Muscle of arm (tissue), 14 donors: ENCODE measurements at places on chromosomes 2 and 18. TPM values are rescaled to one million over a fixed set of nuclear protein-coding genes. Genes with fewer than 3 reads are reported as not detected.

- DNase-seq, result no peak
These were observed 357.1 kb downstream of the NRXN1 start for GRCh38 chr2:50674876-50675275.

- DNase-seq, result no peak
These were observed 1212.1 kb upstream of the ACVR2A start for GRCh38 chr2:146632707-146633106.

DNA sequence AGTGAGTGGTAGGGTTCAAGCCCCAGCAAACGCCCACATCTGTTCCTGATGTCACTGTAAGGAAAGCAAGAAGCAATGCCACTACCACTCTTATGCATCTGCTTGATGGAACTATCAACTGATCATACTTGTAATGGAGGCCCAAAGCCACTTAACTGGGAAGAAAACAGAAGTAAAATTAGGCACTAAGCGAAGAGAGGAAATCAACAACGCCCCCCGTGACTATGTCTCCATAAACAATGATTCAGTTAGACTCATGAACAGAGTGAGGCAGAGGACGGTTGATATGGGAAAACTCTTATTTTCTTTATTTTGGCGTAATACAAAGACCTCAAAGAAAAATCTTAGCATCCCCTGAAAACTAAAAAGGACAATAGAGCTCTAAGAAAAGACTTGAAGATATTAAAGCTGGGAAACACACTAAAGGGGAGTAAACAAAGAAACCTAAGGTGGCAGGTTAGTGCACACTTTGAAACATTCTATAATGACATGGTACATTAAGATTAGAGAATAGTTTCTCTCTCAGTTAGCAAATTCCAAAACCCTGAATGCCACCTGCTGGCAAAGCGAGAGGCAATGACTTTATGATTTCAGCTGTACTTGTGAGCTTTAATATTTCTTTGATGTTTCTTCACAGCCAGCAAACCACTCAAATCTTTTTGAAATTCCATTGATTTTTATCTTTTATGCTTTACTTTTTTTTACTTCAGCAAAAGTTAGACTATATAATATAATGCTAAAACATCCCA is 86.5 kb downstream of the LRP2 start:
- no peak for DNase-seq

DNA sequence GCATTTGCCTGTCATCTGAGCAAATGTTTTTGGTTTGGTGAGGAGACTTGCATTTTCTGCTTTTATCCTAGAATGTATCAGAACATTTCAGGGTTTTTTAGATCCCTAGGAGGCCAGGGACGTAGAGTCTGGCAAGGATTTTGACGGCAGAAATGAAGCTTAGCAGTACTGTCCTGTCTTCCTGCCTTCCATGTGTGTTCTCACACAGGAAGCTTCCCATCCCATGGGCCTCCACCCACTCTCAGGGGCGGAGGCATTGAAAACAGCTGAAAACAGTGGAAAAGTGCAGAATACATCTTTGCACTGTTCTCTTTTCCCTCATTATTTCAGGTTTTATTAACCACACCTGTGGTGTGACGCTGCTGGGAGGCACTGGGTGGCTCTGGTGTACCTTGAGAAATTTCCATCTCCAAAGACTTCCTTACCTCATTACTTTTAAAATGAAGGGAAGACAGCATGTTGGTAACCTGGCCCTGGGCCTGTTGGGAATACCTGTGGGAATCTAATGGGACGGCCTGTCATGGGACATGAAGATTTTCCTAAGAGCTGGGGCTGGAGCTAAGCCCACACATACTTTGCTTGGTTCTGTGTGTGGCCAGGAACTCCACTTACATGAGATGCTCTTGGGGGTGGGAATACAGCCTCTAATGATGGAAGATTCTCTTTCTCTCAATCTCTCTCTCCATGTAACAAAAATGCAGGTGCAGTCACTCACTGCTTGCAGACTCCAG is 20.5 kb downstream of the PCARE start:
- no peak for DNase-seq

- DNase-seq, result no peak
These were observed 121.3 kb upstream of the NRXN1 start for GRCh38 chr2:51153236-51153635.

DNA sequence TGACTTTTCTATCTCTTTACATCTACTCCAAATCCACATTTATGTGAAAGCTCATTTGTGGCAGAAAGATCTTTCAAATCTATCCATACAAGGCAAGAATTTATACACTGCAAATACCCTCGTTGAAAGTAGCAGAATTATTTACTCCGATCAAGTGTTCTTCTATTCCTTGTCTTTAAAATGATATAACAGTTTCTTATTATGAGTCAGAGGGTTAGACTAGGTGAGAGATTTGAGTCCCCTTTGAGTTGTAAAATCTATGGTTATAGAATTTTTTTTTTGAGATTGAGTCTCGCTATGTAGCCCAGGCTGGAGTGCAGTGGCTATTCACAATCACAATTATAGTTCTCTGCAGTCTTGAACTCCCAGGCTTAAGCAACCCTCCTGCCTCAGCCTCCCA is 5.6 kb upstream of the GREB1 start:
- DNase-seq, result no peak

DNA sequence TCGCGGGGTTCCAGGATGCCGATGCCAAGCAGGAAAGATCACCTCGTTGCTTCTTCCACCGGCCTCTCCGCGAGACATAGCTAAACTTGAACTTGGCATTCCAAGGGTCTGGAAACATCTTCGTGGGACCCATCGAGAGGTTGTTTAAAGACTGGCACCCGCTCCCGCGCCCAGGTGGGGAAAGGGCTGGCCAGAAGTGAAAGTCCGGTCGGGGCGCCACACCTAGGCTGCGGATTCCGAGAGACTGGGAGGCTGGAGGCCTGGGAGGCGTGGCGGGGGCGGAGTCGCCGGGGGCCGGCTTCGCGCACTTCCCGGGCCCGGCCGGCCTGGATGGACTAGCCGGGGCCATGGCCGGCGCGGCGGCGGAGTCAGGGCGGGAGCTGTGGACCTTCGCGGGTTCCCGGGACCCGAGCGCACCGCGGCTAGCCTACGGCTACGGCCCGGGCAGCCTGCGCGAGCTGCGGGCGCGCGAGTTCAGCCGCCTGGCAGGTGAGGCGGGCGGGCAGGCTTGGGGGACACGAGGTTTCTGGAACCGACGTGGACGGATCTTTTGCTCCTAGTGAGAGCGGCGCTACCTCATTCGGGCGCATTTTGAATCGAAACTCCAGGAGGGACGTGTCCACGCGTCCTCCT is at the start of gene MOCOS:
MOCOS (plus strand) TSS at position 305 of the 633 bp plus-strand sequence; CDS start at position 348, 43 bp downstream.
- DNase-seq, result peak; percentile 53

- DNase-seq, result no peak
These were observed 75.8 kb downstream of the ACTR3 start for GRCh38 chr2:113965644-113966043.

SLC9A4 gene
- 0.05 TPM for polyA plus RNA-seq

DYNC1I2 gene
- polyA plus RNA-seq, result 114 TPM

ZFAND2B gene
- polyA plus RNA-seq, result 22.3 TPM

IL18R1 gene
- not detected for polyA plus RNA-seq
